ENCODE measurements at places on chromosomes 4 and X. TPM values are rescaled to one million over a fixed set of nuclear protein-coding genes. Genes with fewer than 3 reads are reported as not detected.

- DNase-seq, result no peak
Measured at GRCh38 chr4:157080605-157081004, 4.7 kb downstream of the GLRB start.

DNA sequence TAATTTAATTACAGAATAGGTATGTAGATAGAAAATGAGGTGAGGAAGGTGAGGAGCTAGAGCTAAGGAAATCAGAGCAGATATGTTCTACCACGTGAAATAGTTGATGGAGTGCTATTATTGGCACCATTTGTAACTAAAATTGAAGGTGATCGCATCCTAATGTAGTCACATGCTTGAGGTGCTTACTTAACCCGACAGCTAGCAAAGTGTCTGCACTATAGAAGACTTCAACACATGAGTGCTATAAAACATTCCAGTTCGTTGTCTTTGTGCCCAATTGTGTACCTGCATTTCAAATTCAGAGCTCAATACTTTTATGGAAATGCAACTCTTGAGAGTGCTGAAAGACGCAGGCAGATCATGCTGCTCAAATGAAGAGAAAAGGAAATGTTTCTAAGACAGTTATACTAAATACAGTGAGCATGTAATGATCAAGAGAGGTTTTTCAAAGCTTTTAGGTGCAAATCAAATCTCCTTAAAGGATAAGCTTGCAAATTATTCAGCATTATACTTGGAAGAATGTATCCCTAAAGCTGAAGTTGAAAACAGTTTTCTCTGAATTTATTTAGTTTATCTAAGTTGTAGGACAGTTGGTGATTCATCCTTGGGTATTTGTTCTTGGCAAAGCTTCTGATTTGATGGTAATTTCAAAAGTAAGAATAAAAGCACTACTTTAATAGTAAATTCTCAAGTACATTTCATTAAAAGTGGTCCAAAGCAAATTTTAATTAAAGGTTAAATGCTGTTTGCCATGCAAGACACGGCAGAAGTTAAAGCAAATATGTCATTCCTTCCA lies 223.9 kb upstream of the EPHA5 start:
- DNase-seq, result no peak

The GLUD2 gene
- 2.9 TPM for polyA plus RNA-seq

GRCh38 chr4:138639018-138639741 lies 376.4 kb upstream of the NOCT start:
- no peak for DNase-seq

DNA sequence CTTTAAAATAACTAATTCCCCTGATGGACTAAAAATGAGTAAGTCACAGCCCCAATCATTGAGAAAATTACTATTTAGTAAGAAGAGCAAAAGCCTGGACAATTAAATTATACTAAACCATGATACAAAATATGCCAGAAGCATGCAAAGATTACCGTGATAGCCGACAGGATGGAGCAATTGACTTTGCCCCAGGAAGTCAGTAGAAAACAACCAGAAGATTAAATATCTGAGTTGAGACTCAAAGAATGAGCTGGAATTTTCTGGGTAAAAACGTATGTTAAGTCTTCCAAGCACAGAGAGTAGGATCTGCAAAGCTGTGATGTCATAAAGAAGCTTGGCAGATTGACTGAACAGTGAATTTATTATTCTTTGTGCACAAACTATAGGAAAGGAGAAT lies 816.1 kb upstream of the TENM3 start:
- no peak for DNase-seq

DNA sequence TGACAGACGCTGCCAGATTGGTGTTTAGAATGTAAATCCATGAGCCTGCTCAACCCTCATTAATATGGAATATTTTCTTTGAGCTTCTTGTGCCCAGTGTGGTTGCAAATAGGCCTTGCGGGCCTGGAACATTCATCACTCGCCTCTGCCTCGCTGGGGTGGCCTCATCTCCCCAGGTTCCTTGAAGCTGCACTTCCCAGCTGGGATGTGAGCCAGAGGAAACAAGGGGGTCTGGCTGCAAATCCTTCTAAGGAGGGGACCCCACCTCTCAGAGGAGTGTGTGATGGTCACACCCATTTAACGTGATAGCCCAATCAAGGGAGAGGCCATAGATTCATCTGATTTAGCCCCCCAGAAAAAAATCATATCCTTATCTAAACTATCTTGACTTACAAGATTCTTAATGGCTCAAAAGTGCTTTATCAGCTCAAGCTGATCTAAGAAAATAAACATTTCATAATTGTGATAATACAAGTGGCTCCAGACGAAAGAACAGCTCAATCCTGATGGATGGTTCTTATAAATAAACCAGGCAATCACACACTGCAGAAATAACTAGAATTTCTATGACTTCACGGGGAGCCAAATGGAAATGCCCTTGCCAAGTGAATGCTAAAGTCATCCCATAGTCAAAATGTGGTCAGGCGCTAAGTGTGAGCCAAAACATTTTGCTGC lies 189.9 kb downstream of the PTTG2 start:
- DNase-seq, result no peak

DNA sequence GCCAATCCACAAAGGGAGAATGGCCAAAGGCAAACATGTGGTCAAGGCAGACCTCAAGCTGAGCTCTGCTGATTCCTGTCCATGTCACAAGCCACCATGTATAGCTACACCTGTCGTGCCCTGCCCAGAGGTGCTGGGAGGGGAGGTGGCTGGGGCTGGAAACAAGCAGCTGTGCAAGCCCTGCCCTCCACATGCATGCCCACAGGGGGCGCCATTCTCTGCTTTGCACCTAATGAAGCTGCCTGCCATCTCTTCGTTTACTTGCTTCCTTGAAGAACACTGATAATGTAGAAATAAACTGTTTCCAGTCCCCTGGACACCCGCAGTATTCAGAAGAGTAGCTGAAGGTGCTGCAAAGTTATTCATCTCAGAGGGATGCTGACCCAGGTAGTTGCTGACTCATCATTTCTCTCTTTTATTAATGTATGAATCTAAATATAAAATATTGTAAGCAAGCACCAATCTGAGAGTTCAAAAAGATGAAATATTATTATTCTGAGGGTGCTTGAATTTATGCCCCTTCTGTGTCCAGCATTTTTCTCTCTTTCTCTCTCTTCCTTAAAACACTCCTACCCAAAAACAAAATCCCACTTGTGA lies 278.6 kb downstream of the ADGRA3 start:
- peak; percentile 83 for DNase-seq

The MAGEC2 gene
- polyA plus RNA-seq, result not detected

DNA sequence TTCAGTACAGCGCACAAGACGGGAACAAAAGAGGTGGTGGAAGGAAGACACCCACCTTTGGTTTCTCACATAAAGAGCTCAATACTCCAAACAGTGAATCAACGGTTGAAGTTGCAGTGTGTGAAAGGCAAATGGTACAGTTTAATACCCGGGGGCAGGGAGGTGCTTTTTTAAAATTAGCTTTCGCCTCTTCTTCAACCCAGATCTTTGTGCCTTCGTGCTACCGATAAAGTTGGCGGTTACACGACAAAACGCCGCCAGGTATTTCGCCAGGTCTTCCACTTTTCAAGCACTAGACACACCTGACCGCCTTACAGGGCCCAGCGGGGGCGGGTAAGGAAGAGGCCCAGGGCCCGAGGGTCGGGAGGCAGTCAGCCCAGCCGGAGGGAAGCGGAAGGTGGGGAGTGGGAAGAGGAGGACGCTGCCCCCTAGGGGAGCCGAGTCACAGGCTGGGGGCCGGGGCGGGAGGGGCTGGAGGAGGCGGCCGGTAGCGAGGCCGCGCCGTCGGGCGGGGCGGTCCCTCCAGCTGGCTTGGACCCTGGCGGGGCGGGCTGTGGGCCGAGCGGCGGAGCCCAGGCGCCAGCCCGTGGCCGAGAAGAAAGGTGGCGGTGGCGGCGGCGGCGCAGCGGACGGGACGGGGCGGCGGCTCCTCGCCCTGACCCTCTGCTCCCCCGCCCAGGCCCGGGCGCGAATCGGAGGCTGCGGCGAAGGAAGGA lies 16.0 kb downstream of the UTP3 start:
- DNase-seq, result peak; percentile 72

- DNase-seq, result no peak
Measured at GRCh38 chr4:122633211-122633610, 12.3 kb upstream of the IL21 start.

The RPS6KA6 gene
- polyA plus RNA-seq, result 2.2 TPM

The AR gene
- polyA plus RNA-seq, result 0.66 TPM

The MAGEB2 gene
- polyA plus RNA-seq, result not detected

- DNase-seq, result peak; percentile 88
Measured at GRCh38 chr4:112296949-112297880, at the start of gene ALPK1. Gene ALPK1, plus strand, starts transcription at chr4:112297369.

The PAGE2 gene
- not detected for polyA plus RNA-seq

GRCh38 chrX:80648023-80648422 lies 161.7 kb downstream of the BRWD3 start:
- no peak for DNase-seq

DNA sequence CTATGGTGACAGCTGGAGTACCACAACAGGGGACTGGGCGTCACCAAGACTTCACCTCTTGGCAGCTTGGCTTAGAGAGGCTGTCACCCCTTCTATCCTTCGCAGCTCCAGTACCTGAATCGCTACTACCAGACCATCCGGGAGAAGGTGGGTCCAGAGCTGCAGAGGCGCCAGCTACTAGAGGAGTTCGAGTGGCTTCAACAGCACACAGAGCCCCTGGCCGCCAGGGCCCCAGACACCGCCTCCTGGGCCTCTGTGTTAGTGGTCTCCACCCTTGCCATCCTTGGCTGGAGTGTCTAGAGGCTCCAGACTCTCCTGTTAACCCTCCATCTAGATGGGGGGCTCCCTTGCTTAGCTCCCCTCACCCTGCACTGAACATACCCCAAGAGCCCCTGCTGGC lies 11.6 kb upstream of the SASH3 start:
- DNase-seq, result no peak

- no peak for DNase-seq
Measured at GRCh38 chr4:150215601-150216000, 137.4 kb downstream of the DCLK2 start.

- DNase-seq, result peak; percentile 32
Measured at GRCh38 chrX:31331928-31332327, 260.1 kb upstream of the FTHL17 start.

The UXT gene
- polyA plus RNA-seq, result 221 TPM

GRCh38 chr4:121696581-121697461 lies at the start of gene ANXA5:
Gene ANXA5, minus strand, starts transcription at chr4:121696980. Its CDS starts 391 bp downstream, at chr4:121696589.
- peak; percentile 86 for DNase-seq

DNA sequence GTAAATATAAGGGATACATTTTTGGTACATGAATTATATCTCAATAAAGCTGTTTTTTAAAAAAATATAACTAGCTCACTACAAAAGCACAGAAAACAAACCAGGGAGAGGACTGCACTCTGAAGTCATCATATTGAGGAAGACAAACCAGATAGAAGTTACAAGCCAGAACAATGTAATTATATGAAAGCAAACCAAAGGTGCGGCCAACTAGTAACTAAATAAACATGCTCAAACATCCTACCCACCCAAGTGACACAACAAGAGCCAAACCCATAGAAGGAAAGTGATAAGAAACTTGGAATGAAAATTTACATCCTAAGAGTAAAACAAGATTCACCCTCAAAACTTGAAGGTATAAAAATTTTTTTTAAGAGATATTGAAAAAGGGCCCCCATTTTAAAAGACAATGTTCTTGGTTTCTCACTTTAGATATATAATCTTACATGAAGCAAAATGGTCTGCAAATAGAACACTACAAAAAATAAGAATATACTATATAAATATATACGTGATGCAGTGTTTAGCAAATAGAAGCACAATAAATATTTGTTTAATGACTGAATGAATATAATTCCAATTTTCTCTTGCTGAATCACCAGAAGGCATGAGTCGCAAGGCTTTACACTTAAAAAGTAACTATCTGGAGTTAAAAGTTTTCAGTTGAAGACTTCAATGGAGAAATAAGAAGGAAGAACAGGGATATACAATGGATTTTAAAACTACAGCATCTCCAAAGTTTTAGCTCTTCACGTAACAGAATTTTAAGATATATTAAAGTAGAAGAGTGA lies 4.0 kb upstream of the SH3D19 start:
- no peak for DNase-seq

GRCh38 chr4:33381816-33382215 lies 2661.6 kb downstream of the PCDH7 start:
- DNase-seq, result no peak

DNA sequence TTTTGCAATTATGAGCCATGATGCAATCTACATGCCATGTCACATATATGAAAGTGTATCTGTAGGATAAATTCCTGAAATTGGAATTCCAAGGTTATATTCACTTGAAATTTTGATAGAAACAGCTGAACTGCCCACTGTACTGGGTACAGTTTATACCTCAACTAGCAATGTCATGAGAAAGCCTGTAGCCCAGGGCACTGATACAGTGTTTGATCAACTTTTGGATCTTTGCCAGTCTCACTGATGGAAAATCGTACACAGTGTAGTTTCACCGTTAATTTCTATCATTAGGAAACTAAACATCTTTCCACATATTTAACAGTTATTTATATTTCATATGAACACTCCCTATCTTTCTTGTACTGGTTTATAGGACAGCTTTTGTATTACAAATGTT lies 34.2 kb downstream of the TAPT1 start:
- no peak for DNase-seq

- peak; percentile 58 for DNase-seq
Measured at GRCh38 chrX:70254909-70255308, 5.1 kb downstream of the P2RY4 start.

DNA sequence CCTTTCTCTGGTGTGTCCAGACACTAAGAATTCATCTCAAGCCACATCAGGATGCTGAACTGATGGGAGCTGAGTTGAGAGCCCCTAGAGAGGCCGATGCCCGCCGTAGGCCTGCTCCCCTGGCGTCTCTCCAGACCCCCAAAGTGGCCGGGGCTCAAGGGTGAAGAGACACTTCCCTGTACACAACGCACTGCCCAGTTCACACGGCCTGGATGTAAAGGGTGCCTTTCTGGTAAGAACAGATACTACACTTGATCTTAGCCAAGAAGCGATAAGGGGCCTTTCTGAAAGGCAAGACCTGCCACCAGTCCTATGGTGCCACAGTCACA lies 5.1 kb upstream of the TREX2 start:
- no peak for DNase-seq

GRCh38 chr4:113919611-113920010 lies 59.8 kb downstream of the ARSJ start:
- no peak for DNase-seq

DNA sequence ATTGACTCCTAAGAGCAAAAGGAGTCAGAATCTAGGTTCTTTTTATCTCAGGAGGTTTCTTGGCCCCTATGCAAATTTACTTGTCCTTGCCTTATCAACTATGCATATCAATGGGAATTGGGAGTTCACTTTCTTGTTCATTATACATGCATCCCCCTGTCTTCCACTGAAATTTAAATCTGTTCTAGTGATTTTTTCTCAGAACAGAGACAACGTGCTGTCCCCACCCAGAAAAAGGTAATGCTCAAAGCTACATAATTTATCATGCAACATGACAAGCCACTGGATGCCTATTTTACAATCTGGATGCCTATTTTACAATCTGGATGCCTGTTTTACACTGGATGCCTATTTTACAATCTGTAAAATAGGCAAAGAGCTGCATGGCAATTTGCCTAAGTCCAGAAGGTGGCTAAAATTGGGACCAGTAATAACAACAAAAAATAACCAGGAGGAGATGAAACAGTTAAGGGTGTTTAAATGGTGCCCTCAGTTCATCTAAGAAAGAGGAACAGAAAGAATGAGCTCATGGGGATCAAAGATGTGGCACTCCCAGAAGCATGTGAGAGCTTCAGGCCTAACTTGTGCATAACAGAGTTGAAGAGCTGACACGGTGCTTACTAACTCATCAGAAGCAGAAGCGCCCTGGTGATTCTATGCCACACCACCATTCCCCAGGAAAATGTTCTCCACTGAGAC lies 537.8 kb upstream of the BOD1L1 start:
- no peak for DNase-seq

All from small intestine (tissue), 16 donors.